Stimulated activated CD8-positive, alpha-beta memory T cell treated with anti-CD3 and anti-CD28 coated beads, Interleukin-15, amount 100 ng/mL, for 24 hours (primary cell): ENCODE measurements at places on chromosomes 3 and 15.

DNA sequence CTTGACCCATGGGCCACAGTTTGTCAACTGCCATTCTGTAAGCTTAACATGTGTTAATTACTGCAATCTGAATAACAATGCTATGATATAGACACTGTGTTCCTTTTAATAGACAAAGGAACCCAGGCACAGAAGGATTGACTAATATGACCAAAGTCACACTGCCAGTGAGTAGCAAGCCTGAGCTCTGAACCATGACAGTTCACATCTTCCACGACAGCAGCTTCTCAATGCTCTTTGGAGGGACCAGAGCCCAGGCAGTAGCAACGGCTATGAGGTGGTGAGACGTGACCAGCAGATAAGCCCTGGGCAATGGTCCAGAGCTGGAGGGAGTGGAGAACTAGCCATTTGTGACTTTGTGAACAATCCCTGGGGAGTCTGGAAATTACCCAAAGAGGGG lies 19.4 kb downstream of the CA12 start:
- DNase-seq, result no peak

GRCh38 chr3:66561367-66561766 lies 60.5 kb upstream of the LRIG1 start:
- no peak for DNase-seq

- DNase-seq, result no peak
These were observed 30.9 kb downstream of the DAG1 start for GRCh38 chr3:49500732-49501609.

DNA sequence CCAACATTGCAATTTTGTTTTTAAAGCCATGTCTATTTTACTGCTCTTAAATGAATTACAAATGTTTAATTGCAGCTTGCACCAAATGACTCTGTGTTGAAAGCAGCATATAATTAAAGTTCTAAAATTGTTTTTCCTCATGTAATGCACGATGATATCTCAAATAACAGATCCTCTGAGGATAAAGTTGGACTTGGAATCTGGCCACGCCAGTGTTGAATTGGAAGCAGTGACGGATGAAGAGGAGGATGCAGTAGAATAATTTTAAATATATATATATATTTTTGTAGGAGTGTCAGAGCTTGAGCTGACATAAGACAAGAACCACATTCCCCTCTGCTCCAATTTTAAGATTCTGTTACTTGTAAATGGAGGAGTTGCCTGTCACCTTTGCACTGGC lies 406.6 kb upstream of the DPPA4 start:
- no peak for DNase-seq

DNA sequence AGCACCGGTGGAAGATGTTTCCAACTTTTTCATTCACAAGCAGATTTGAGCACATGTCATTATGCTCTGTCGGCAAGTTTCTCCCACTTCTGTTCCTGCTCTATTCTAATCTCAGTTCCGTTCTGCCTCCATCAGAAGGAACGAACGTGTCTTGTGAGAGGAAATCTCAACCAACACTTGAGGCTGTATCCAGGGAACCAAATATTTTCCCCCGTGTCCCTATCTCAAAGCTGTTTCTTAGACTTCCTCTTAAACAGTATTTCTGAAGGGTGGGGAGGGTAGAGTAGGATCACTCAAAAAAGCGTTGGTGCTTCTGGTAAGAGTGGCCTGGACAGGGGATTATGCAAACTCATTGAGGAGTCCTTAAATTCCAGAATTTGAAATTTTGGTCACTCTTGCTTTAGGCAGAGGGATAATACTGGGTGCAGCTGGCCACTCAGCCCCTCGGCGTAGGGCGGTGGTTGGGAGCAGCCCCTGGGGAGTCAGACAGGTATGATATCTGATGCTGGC lies 54.9 kb downstream of the FRMD4B start:
- DNase-seq, result no peak

DNA sequence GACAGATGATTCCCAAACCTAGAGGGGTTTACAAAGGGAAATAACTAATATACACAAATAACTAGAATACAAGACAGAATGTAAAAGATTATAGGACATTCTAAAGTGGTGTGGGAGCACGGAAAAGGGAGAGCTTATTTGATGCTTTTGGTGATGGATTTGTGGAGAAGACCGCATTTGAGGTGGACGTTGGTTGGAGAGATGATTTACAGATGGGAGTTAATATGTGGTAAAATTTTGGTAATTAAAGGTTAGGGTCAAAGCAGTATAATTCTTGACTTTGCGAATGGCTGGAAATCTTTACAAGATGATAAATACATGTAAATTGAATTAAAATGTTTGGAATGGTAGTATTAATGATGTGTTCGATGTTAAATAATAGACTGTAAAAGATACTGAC lies 1.2 kb downstream of the KNL1 start:
- no peak for DNase-seq

DNA sequence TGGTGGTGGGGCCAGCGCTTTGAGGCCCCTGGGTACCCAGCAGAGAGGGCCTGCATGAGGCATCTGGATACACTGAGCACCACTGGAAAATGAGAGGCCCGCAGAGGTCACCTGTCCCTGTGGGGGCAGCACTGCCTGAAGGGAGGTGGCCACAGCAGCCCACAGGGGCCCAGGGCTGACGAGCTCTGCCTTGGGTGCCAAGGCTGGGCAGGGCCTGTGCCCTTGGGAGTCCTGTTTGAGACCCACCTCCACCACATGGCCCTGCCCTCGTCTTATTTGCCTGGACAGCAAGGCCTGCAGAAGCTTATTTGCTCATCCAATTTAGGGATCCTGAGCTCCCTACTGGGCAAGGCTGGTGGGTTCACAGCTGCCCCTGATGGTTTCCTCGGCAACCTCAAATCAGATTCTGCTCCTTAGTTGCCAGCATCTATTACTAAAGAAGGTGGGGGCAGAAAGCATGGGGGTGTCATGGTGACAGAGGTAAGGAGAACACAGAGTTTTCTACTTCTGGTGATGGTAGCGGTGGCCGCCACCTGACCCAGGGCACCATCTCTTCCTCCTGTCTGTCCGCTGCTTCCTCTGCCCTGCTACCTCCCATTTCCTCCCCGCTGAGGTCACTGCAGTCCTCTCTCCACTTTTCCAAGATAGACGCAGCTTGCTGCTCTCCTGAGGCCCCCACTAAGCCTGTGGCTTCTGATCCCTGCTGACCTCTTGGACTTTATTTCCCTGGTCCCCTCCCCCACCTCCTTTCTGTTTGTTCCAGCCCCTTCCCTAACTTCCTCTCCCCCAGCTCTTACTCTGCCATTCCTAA lies 62.9 kb downstream of the HMCES start:
- no peak for DNase-seq
